ENCODE measurements at places on chromosomes 6 and 20. TPM values are rescaled to one million over a fixed set of nuclear protein-coding genes. Genes with fewer than 3 reads are reported as not detected.

Gene MEI4
- total RNA-seq: not detected

Gene PLCB4
- total RNA-seq: 3.1 TPM

Gene PLA2G7
- total RNA-seq: not detected

Gene CAP2
- total RNA-seq: 306 TPM

Gene TP53INP2
- total RNA-seq: 9.7 TPM

Gene TMEM181
- 12.1 TPM for total RNA-seq

Gene GHRH
- total RNA-seq: not detected

- H3K36me3 ChIP-seq: no peaks in the 10 kb centered on the region
- no peaks in the 10 kb centered on the region for H3K27me3 ChIP-seq
- H3K4me3 ChIP-seq: no peak overlapping the region
- no peaks in the 10 kb centered on the region for H3K4me1 ChIP-seq
- DNase-seq: no peak
Measured at GRCh38 chr20:4134355-4134834, 119.0 kb upstream of the RNF24 start.

DNA sequence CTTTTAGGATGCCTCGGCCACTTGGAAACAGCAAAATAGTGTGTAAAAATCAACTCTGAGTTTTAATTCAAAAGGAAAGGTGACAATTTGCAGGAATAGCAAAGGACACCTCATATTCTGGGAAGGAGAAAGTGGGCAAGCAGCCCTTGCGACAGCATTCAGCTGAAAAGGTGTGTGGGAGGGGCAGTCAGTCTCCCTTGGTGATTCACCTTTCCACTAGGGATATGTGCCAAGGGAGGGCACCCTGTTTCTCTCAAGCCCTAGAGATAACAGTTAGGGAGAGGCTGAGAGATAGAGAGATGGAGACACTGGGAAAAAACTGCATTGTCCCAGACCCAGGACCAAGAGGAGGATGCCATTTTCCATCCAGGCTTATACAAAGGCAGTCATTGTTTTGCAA lies 228.1 kb downstream of the EPM2A start:
- DNase-seq: no peak
- peaks cover 15% of the 10 kb centered on the region for H3K4me1 ChIP-seq
- H3K36me3 ChIP-seq: no peaks in the 10 kb centered on the region
- no peak overlapping the region for H3K4me3 ChIP-seq
- no peaks in the 10 kb centered on the region for H3K27me3 ChIP-seq
- no peak overlapping the region for H3K27ac ChIP-seq

DNA sequence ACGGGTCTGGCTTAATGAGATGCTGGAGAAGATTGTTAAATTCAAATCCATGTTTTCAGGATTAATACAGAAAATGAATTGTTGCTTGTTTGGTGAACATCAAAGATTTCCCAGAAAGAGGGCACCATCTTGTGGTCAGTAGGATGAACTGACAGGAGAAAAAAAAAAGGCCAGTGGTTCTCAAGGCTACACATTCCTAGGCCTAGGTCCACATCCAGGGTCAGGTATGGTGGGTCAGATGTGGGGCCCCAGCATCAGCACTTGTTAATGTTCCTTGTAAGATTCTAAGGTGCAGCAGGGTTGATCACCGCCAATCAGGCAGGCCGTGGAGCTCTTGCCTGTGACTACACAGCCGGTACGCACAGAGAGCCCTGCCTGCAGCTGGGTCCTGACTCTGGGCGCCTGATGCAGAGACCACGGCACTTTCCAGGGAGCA lies 34.0 kb upstream of the FOXO3 start:
- H3K4me3 ChIP-seq: no peak overlapping the region
- H3K27ac ChIP-seq: no peak overlapping the region
- no peak for DNase-seq

- DNase-seq: peak; percentile 22
- no peaks in the 10 kb centered on the region for H3K27me3 ChIP-seq
- H3K4me3 ChIP-seq: no peak overlapping the region
- H3K27ac ChIP-seq: peak overlapping the region; percentile 74
- H3K36me3 ChIP-seq: no peaks in the 10 kb centered on the region
- H3K4me1 ChIP-seq: peaks cover 44% of the 10 kb centered on the region
Measured at GRCh38 chr6:90135667-90136066, 161.0 kb downstream of the BACH2 start.

DNA sequence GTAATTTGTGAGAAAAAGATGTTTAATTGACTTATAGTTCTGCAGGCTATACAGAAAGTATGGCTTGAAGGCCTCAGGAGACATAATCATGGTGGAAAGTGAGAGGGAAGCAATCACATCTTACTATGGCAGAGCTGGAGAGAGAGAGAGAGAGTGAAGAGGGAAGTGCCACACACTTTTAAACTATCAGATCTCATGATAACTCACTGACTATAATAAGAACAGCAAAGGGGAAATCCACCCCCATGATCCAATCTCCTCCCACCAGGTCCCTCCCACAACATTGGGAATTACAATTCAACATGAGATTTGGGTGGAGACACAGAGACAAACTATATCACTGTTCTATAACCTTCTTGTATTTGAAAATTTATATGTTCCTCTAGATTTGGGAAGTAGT lies 117.2 kb upstream of the BMP5 start:
- no peaks in the 10 kb centered on the region for H3K4me1 ChIP-seq
- no peak overlapping the region for H3K4me3 ChIP-seq
- no peaks in the 10 kb centered on the region for H3K36me3 ChIP-seq
- no peak overlapping the region for H3K27ac ChIP-seq

GRCh38 chr20:7090001-7090400 lies 322.5 kb downstream of the BMP2 start:
- no peak overlapping the region for H3K27ac ChIP-seq
- no peak overlapping the region for H3K4me3 ChIP-seq
- no peaks in the 10 kb centered on the region for H3K27me3 ChIP-seq
- DNase-seq: no peak
- no peaks in the 10 kb centered on the region for H3K36me3 ChIP-seq

DNA sequence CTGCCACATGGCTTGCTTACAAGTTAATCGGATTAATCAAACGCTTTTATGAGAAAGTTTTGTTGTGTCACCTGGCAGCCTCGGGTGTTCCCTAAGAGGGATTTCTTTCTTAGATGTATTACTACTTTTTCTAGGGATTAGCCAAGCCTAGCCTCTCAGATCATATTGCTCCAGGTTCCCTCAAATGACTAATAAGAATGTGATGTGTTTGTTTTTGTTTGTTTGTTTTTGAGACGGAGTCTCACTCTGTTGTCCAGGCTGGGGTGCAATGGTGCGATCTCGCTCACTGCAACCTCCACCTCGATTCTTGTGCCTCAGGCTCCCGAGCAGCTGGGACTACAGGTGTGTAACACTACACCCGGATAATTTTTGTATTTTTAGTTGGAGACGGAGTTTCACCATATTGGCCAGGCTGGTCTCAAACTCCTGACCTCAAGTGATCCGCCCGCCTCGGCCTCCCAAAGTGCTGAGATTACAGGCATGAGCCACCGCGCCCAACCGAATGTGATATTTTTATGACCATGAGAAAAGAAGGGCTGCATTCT lies 977 bp downstream of the HMGN4 start:
- no peaks in the 10 kb centered on the region for H3K27me3 ChIP-seq
- DNase-seq: no peak
- H3K4me1 ChIP-seq: peaks cover 33% of the 10 kb centered on the region
- H3K4me3 ChIP-seq: peak overlapping the region; percentile 89
- peak overlapping the region; percentile 95 for H3K27ac ChIP-seq

DNA sequence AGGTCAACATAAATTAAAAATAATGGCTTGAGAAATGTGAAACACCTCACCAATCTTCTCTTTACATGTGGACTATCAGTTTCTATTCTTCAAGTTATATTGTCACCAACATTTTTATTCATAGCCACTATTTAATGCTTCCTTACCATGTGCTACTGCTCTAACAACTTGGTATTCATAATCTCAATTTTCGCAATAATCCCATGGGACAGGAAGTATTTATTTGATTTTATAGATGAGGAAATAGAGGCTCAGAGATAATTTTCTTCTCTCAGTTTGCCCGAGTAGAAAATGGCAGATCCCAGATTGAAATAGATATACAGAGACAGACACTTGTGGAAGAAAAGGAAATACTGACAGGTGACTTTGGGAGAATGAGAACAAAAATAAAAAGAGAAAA lies 66.6 kb downstream of the FAM83B start:
- H3K27me3 ChIP-seq: no peaks in the 10 kb centered on the region
- no peak for DNase-seq
- H3K4me3 ChIP-seq: no peak overlapping the region
- H3K4me1 ChIP-seq: no peaks in the 10 kb centered on the region

DNA sequence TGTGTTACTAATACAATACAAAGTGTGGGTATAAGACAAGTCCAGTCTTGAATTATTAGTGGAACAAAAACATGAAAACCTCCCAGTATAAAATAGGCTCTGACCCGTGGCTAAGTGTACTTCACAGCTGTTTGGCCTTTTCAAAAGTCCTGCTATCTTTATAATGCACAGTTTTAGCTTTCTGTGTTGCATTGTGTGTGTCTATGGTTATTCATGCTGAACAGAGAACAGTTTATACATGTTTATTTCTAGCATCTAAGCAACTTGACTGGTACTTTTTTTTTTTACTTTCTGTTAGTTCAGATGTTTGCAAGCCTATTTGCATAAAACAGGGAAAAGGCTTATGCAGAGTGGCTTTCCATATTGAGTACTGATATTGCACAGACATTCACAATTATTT lies 119.2 kb upstream of the CCN2 start:
- no peak overlapping the region for H3K4me3 ChIP-seq
- no peak for DNase-seq
- H3K27me3 ChIP-seq: no peaks in the 10 kb centered on the region
- no peak overlapping the region for H3K27ac ChIP-seq

DNA sequence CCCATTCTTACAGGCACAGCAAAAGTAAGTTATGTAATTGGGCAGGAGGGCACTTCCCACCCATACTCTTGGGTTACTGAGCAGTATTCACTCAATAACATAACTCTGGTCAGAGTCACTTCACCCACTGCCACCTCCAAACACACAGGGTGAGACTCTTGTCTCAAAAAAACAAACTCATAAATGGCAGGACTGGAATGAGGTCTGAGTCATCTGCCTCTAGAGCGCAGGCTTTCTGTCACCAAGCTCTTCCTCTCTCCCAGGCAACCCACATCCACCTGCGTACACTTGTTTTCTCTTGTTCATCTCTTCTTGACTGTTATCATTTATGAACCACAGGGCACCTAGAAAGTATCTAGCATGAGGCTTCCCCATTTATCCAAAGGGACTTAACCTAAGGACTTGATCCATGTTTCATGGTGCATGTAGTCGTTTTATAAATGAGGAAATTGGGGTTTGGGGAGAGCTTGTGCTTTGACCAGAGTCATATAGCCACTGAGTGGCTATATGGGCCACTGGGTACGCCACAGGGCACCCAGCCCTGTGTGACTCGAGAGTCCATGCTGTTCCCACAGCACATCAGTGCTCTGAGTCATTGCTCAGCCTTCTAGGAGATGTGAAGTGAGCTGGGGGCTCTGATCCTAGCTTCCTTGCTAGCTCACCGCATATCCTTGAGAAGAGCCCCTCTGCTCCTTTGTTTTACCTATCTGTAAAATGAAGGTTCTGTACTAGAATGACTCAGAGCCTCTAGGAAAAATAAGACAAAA lies 22.4 kb downstream of the C20orf173 start:
- H3K27ac ChIP-seq: no peak overlapping the region
- DNase-seq: no peak
- no peaks in the 10 kb centered on the region for H3K36me3 ChIP-seq
- no peaks in the 10 kb centered on the region for H3K27me3 ChIP-seq
- H3K4me3 ChIP-seq: no peak overlapping the region

GRCh38 chr6:44222486-44223318 lies 693 bp upstream of the SLC29A1 start:
- H3K4me1 ChIP-seq: peaks cover 89% of the 10 kb centered on the region
- peak overlapping the region; percentile 85 for H3K4me3 ChIP-seq
- H3K27me3 ChIP-seq: no peaks in the 10 kb centered on the region
- no peak for DNase-seq
- H3K27ac ChIP-seq: peak overlapping the region; percentile 99

DNA sequence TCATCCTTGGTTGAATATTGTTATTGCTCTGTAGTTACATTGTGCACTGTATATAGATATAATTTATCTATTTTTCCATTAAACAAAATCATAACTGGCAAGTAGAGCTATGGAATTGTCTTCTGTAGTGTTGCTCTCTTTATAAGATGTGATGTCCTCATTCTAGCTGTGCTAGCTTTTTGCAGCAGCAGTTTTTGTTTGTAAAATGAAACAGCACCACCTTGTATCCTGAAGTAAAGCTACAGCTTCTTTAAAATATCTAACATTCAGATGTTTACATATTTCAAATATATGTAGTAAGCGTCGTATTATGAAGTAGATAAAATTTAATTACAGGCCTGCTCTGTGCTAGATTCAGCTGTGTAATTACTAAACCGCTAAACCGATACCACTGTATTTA lies 328.8 kb upstream of the MANEA start:
- H3K4me3 ChIP-seq: no peak overlapping the region
- H3K27me3 ChIP-seq: no peaks in the 10 kb centered on the region
- no peak for DNase-seq

DNA sequence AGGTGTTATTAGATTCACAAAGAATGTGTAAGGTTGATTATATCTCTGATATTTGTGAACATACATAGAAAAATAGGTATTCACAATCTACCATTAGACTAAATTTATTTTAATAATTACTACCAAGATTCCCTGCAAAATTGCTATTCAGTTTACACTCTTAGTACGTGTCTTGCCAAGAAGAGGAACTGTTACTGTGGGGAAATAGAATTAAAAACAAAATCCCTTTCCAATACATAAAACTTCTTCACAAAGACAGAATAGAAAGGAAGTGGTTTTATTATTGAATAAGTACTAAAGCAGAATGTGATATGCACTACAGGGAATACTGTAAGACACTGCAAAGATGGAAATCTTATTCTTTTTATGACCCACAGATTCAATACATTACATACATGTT lies 17.0 kb downstream of the RAB32 start:
- no peaks in the 10 kb centered on the region for H3K4me1 ChIP-seq
- H3K36me3 ChIP-seq: no peaks in the 10 kb centered on the region
- no peak overlapping the region for H3K27ac ChIP-seq
- no peak overlapping the region for H3K4me3 ChIP-seq

GRCh38 chr6:144310765-144311164 lies 25.6 kb downstream of the UTRN start:
- H3K27ac ChIP-seq: no peak overlapping the region
- DNase-seq: no peak
- H3K4me1 ChIP-seq: peaks cover 35% of the 10 kb centered on the region
- no peak overlapping the region for H3K4me3 ChIP-seq
- H3K36me3 ChIP-seq: no peaks in the 10 kb centered on the region

DNA sequence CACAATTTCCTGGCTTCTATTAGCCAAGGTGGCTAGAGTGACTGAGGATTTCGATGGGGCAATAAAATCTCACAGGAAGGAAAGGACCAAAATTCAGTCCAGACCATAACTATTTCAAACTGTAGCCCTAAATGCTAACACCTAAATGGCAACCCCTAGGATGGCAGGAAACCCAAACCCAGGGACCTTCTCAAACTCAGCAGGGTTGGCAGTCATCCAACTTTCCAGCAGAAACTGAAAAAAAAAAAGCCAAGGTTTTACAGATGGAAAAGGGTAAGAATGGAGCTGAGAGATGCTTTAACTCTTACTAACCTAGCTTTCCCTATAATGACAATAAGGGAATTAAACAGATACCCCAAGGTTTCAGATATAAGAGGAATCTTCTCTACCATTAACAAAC lies 10.5 kb downstream of the IBTK start:
- H3K4me1 ChIP-seq: peaks cover 9% of the 10 kb centered on the region
- no peak overlapping the region for H3K27ac ChIP-seq
- H3K27me3 ChIP-seq: no peaks in the 10 kb centered on the region
- peaks cover 40% of the 10 kb centered on the region for H3K36me3 ChIP-seq
